ENCODE measurements at places on chromosomes 16 and 17.

GRCh38 chr16:55508941-55509931 is at the start of gene LPCAT2:
Gene LPCAT2 (plus strand): TSS chr16:55509072. CDS start chr16:55509182, 110 bp downstream.
- no peak for DNase-seq

- no peak for DNase-seq
Measured at GRCh38 chr16:17963185-17963836, 373.2 kb downstream of the NPIPA8 start.

GRCh38 chr17:45394913-45395568 is 37.6 kb downstream of the ARHGAP27 start:
- DNase-seq = peak; percentile 24

GRCh38 chr17:82007228-82007494 is 15.5 kb downstream of the CENPX start:
- DNase-seq = no peak

GRCh38 chr17:38749223-38750043 is 1.3 kb upstream of the PCGF2 start:
- DNase-seq = no peak

GRCh38 chr16:68972013-68972412 is 128.7 kb downstream of the TANGO6 start:
- no peak for DNase-seq

DNA sequence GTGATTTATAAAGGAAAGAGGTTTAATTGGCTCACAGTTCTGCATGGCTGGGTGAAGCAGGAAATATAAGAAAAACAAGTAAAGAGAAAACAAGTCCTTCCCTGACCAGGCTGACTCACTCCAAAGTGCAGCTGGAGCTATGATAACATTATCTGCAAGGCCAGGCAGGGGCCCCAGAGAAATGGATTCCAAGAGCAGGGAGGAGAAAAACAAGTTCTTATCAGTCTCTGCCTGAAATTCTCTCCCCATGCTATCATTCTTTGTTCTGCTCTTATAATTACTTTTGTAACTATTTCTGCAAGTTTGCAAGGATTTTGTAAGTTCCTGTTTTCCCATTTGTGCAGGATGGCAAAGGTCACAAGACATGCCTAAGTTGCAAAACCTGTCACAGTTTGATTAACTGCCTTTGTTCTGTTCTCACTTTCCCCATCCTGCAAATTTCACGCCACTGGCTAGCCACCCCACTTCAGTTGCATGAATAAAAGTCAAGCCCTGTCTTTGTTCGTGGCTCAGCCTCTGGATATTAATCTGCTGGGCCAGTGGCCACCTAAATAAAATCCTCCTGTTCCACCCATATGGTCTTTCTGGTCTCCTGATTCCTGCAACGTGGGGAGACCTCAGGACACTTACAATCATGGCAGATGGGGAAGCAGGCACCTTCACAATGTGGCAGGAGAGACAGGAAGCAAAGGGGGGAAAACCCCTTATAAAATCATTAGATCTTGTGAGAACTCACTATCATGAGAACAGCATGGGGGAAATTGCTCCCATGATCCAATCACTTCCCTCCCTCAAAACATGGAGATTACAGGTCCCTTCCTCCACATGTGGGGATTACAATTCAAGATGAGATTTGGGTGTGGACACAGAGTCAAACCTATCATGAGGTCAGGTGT is 13.1 kb downstream of the ABCA9 start:
- no peak for DNase-seq

DNA sequence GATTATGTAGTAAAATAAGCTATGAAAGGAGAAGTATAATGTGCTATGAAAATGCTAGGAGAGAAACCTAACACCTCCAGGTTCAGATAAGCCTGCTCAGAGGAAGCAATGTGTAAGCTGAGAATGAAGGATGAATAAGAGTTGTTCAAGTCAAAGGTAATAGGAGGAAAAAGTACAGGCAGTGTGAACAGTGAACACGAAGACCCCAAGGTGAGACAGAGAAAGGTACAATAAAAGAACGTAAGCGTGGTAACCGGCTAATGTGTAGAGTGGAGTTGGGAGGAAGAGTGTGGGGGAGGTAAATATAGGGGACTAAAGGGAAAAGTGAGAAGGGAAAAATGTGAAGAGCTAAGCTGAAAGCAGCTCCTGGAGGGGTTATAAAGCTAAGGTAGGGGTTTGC is 74.2 kb downstream of the TTC19 start:
- DNase-seq = no peak

DNA sequence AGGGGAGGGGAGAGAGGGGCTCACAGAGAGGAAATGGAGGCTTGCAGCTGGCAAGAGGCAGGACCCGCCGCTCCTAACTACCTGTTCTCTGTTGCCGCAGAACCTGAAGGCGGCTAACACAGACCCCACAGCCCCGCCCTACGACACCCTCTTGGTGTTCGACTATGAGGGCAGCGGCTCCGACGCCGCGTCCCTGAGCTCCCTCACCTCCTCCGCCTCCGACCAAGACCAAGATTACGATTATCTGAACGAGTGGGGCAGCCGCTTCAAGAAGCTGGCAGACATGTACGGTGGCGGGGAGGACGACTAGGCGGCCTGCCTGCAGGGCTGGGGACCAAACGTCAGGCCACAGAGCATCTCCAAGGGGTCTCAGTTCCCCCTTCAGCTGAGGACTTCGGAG is 39.0 kb upstream of the CDH1 start:
- no peak for DNase-seq

- DNase-seq = no peak
Measured at GRCh38 chr16:81480606-81481206, 36.1 kb downstream of the CMIP start.

DNA sequence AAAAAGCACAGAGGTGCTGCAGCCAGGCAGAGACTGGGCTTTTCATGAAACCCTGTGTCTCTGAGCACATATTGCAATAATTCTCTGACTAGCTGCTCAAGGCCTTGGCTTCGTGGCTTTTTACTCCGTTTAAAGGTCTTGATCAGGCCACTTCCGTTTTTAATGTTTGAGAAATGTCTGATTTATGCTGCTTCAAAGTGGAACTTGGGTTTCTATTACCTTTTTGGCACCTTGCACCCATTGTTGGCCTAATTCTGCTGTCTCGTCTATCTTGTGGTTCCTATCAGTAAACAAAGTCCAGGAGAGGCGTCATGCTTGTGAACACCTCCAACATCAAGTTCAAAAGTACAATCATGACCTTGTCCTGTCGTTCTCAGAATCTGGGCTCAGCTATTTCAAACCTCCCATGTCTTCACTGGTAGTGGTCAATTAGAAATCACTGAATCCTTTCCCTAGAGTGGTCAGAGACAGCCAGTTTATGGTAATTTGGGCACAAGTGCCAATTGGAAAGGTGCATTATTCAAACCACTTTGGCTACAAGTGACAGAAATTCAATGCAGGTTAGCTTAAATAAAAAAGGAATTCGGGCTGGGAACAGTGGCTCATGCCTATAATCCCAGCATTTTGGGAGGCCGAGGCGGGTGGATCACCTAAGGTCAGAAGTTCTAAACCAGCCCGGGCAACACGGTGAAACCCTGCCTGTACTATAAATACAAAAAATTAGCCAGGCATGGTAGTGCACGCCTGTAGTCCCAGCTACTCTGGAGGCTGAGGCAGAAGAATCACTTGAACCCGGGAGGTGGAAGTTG is 33.3 kb upstream of the METTL9 start:
- no peak for DNase-seq

DNA sequence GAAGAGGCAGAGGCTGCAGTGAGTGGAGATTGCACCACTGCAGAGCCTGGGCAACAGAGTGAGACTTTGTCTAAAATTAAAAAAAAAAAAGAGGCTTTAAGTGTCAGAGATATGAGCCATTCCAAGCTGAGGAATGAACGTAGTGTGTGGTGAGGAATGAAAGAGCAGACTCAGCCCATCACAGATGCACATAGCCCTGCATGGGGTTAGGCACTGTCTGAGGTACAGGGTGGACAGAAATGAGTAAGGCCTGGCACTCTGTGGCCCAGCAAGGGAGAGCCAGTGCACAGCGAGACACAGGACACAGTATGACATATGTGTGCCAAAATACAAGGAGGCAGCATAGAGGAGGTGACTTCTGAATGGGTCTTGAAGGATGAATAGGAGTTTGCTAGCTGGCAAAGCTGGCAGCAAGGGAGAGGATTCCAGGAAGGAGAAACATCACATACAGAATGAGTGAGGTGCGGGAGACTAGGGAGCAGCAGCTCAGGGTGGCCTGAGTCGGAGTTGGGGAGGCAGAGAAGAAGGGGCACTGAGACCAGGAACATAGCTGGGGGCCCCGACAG is 8.7 kb upstream of the ZNF469 start:
- DNase-seq = no peak

- DNase-seq = no peak
Measured at GRCh38 chr17:79992649-79993389, 42.9 kb downstream of the TBC1D16 start.

DNA sequence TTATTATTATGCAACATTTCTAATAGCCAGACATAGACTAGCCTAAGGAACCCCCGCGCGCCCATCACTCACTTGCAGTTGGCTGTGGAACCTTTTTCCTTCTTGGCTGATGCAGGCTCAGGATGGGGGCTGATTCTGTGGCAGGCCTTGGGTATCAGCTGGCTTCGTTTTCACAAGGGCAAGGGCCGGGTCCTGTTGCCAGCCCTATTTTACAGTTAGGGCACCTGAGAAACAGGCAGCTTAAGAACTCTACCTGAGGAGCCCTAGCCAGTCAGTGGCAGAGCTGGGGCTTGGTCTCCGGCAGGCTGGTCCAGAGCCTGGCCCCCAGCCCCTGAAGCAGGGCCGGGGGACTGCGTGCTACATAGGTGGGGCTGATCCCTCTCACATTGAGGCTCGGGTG is 28.7 kb downstream of the ADGRG5 start:
- no peak for DNase-seq

DNA sequence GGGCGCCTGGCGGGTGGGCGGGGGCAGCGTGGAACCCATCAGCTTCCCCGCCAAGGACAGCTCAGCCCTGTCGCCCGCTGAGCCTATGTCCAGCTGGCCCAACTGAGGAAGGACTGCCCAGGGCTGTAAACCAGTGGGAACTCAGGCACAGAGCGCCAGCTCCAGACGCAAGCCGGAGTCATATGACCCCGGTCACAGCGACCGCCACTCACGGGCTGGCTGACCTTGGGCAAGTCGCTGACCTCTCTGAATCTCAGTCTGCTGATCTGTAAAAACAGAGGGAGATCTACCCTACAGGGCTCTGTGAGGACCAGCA is 170.0 kb downstream of the C16orf78 start:
- DNase-seq = peak; percentile 24

DNA sequence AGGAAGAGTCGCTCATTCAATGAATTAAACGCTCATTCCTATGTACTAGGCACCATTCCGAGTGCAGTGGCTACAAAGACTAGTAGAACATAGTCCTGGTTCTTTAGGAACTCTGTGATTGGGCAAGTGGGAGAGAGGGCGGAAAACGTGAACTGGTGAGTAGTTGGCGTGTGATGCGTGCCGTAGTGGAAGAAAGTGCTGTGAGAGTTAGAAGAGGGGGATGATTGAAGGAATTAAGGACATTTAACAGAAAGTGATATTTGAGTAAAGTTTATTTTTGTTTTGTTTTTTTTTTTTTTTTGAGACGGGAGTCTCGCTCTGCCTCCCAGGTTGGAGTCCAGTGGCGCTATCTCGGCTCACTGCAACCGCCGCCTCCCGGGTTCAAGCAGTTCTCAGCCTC is 7.9 kb upstream of the SLFN14 start:
- no peak for DNase-seq

DNA sequence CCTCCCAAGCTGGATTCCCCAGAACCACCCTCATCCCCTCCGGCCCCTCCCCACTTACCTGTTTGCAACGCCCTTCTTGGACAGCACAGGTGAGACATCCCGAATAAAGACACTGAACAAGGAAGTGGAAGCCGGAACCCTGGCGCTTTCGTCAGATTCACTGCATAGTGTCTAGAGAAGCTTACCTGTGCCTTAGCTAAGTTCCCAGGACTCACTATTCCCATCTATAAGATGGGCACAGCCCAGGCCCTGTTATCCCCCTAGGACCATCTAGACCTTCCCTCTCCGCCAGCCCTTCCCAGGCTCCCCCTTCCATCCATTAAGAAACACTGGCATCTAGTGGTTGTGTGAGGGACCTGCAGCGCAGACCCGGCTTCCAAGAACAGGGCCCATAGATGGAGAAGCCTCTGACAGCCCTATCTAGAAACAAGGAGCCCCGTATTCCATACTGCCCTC is 26.9 kb upstream of the RPL38 start:
- no peak for DNase-seq

Measured in naive thymus-derived CD8-positive, alpha-beta T cell (primary cell).